ENCODE measurements at places on chromosomes 2 and 18.
A peak's percentile ranks its signal among the peaks of the same experiment; 100 is the strongest.

DNA sequence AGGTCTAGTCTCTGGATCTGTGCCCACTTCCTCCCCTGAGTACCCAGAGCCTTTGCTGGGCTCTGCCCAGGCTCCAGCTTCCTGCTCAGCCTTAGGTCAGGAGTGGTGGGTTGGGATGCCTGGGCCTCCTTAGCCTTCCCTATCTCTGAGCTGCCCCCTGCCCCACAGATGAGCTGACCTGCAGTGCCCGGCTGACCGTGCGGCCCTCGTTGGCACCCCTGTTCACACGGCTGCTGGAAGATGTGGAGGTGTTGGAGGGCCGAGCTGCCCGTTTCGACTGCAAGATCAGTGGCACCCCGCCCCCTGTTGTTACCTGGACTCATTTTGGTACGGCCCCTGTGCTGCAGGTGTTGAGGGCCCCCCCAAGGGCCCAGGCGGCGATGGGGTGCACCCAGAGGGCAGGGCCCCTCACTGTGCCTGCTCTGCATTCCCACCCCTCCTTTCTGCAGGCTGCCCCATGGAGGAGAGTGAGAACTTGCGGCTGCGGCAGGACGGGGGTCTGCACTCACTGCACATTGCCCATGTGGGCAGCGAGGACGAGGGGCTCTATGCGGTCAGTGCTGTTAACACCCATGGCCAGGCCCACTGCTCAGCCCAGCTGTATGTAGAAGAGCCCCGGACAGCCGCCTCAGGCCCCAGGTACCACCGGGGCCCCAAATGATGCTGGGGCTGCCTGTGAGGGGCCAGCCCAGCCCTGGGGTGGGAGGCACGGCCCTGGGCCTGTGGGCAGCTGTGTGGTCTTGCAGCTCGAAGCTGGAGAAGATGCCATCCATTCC, 30.1 kb upstream of the GMPPA start:
- no peak for DNase-seq

- DNase-seq, result no peak
Observed at GRCh38 chr2:127052771-127053691, 53.9 kb downstream of the BIN1 start.

GRCh38 chr18:48957136-48957535, 6.4 kb upstream of the SMAD7 start:
- no peak for DNase-seq

GRCh38 chr2:118049816-118050140, 35.9 kb upstream of the CCDC93 start:
- DNase-seq, result no peak

DNA sequence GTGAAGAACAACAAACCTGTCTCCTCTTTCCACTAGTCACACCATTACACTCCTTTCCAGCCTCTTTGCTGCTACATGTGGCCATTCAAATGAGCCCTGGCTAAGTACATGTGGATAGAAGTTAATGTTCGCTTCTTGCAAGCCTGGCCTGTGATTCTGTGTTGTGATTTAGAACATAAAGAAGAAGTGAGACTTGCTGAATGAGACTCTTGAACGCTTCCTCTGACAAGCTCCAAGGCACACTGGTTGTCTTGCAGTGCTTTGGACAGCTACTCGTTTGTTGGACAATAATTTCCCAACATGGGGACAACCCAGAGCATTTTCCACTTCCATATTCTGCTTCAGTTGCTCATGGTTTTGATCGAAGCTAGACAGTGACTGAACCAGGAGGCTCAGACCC, 57.3 kb downstream of the CCDC74A start:
- DNase-seq, result no peak

GRCh38 chr2:208356846-208357574, 49.6 kb upstream of the PTH2R start:
- no peak for DNase-seq

DNA sequence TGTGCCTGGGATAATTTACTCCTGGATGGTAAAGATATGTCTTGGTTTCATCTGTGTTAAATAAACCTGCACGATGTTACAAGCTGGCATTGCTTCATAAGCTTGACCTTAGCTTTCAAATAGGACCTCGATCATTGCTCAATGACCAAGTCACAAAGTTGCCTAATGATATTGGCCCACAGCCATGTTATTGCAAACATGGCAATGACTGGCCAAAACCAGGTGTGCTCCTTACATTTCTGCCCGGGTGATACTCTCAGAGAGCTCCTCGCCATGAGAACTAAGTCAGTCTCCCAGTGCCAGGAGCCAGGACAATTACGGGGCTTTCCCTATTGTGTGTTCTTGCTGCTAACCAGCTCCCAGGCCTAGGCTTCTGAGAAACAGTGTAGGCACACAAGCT, 72.5 kb upstream of the CYP1B1 start:
- DNase-seq, result no peak

DNA sequence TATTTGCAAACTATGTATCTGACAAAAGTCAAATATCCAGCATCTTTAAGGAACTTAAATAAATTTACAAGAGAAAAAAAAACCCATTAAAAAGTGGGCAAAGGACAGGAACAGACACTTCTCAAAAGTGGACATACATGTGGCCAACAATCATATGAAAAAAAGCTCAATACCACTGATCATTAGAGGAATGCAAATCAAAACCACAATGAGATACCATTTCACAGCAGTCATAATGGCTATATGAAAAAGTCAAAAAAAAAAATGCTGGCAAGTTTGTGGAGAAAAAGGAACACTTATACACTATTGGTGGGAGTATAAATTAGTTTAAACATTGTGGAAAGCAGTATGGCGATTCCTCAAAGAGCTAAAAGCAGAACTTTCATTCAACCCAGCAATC, 130.3 kb upstream of the LHCGR start:
- DNase-seq, result no peak

DNA sequence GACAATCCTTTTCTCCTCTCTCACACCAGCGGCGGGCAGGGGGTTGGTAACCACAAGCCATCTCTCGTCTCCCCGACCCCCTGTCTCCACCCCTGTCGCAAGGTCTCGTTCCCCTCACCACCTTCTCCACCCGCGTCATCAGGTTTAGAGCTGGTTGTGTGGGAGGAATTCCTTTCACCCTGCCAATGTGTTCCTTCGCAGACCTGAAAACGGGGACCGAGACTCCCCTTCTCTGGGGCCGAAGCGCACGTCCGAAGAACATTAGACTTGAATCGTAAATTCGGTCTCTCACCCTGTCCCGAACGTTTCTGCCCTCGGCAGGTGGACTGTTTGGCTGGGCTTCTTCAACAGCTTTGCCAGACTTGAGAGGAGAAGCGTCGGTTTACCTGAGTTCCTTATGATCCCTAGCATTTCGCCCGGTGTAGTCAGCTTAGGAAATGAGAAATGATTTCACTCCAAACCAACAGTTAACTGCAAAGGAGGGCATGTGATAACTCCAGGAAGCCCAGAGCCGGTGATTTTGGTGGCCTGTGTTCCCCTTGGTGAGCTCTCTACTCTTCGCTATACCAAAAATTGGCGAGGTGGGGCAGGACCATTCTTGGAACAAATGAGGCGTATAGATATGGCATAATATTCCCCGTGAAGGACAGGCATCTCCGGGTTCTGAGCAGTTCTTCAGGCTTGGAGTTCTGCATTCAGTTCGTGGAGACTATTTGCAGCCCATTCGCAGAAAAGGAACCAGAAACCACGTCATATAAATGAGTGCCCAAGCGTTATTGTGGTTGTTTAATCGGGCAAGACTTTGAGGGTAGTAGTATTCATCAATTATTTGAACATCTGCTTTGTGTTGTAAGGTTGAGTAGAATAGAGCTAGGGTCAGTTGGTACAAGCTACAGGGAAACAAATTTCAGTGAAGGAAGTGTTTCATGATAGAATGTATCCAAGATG, 694 bp downstream of the CFAP36 start:
- no peak for DNase-seq

GRCh38 chr2:43067254-43068040, 159.0 kb downstream of the ZFP36L2 start:
- DNase-seq, result no peak

DNA sequence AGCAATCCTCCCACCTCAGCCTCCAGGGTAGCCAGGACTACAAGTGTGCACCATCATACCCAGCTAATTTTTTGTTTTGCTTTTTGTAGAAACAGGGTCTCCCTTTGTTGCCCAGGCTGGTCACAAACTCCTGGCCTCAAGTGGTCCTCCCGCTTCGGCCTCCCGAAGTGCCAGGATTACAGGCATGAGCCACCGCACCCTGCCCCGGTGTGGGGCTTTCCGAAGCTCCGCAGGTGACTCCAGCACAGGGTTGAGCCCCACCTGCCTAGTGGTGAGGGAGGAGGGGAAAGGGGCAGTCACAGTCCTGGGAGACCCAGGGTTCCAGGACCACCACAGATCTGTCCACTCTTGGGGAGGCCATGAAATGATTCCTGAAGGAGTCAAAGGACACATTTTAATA, 5.2 kb downstream of the PRLH start:
- DNase-seq, result no peak

- DNase-seq, result no peak
Observed at GRCh38 chr2:232319067-232319802, 59.3 kb upstream of the ALPP start.

- no peak for DNase-seq
Observed at GRCh38 chr2:46514738-46515137, 35.4 kb downstream of the TMEM247 start.

DNA sequence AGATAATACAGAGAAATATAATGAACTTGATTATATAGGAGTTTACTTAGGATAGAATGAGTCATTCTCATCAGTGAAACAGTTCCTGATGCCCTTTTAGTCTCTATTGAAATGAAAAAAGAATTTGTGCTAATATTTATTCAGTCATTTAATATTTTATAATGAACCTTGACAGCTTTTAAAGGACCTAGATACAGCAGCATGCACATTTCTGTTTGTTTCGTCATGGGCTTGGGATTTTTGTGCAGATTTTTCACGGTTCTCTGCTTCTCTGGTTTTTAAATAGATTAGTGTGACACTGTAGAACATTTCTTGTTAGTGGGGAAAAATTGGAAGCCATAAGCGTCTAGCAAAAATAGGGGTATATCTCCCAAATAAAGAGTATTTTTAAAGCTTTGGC, 60.7 kb downstream of the NABP1 start:
- DNase-seq, result no peak

GRCh38 chr2:675051-675450, 2.2 kb downstream of the TMEM18 start:
- DNase-seq, result no peak

- DNase-seq, result peak; percentile 20
Observed at GRCh38 chr2:196170213-196170605, 1.2 kb downstream of the STK17B start.

- DNase-seq, result no peak
Observed at GRCh38 chr2:96159084-96159830, 14.0 kb upstream of the DUSP2 start.

DNA sequence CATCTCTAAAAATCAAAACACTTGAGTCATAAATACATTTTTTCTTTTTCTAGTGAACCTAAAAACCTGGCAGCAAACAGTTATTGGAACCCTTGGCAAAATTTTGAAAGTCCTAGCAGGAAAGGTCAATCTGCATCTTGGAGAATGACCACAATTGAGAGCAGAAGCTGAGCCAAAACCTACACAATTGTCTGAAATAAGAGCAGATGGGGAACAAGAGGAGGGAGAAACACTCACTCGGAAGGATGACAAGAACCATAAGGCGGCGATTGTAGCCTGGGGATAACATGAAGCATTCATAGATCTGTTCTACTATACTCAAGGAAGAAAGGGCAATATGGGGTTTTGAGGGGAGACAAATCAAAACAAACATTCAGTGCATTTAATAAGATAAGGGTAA, 117.0 kb downstream of the CHN1 start:
- DNase-seq, result no peak

- DNase-seq, result no peak
Observed at GRCh38 chr2:221464971-221465370, 107.1 kb downstream of the EPHA4 start.

DNA sequence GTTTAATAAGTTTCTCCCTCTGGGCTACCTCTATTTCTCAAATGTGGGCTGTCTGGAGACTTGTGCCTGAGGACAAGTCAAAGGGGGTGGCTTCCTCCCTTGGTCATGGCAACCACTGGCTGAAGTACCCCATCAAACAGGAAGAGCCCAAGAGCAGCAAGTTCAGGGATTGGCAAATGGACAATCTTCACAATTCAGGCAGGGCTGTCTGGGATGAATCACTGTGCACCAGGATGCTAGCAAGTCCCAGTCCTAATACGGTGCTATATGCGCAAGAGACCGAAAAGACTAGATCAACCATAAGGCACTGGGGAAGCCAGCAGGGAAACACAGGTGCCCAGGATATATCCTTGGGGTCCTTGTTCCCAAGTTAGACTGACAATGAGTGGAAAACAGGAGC, 75.5 kb downstream of the ANTXR1 start:
- DNase-seq, result no peak

- DNase-seq, result no peak
Observed at GRCh38 chr2:31382452-31383120, 32.0 kb downstream of the XDH start.

GRCh38 chr2:46278952-46279351, 18.3 kb upstream of the EPAS1 start:
- DNase-seq, result no peak

DNA sequence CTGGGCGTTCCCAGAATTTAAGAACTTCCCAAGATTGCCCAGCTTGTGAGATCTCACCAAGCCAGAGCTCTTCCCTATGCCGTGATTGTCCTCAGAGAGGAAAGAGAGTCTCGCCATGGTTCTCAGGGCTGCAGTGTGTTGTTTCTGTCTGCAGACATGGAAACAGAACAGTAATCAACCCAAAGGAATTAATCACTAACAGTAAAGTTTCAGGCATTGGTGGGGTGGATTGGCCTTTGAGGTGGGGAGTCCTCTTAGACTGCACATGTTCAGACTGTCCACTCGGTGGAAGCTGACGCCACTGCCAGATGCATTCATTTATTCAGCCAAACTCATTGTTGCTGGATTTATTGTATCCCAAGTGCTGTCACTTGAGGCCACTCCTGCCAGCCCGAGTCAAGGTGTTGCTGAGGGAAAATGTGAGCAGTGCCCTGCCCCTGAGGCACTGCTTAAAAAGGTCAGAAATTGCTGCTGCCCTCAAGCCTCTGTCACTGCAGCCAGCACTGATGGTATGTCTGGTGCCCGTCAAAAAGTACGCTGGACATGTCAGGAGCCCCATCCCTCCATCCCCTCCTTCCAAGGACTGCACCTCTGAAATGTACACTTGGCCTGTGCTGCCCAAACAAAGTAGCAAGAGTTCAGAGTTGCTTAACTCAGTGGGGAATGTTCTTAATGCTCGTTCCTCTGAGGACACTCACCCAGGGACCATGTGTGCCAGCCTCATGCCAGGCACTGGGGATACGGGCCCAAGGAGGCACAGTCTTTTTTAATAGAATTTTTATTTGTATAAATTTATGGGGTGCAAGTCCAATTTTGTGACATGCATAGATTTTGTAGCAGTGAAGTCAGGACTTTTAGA, 201.0 kb downstream of the GLI2 start:
- DNase-seq, result no peak
